ENCODE measurements at places on chromosomes 7 and 10. TPM values are rescaled to one million over a fixed set of nuclear protein-coding genes. Genes with fewer than 3 reads are reported as not detected.

- DNase-seq, result no peak
These were observed 421.4 kb downstream of the SDK1 start for GRCh38 chr7:3722396-3722922.

DNA sequence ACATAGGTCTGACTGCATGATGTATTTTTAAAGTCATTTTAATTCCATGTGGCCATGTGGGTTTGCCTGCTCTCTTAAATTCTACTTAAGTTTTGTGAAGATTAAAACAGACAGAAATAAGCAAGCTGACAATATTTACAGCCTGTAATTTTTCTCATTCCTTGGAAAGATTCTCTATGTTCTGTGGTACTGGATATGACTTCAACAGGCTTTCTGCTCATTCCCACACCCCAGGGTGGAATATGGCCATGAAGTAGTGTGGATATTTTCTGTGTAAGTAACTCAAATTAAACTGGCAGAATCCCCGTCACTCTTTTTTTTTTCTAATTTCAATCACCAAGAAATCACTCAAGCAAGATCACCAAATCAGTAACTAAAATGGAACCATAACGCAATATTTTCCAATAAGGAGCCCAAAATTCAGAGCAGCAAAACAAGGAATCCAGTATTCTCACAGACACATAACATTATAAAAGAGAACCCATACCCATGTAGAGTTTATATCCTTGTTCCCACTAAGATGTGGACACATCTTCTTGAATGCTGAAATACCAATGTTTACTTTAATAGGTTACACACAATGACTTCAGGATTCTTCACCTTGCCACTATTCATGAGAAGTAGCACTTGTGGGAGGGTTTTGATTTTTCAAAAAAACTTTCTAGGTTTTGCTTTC lies 5.7 kb downstream of the HOXA5 start:
- DNase-seq, result no peak

Gene LRIT1
- not detected for total RNA-seq

DNA sequence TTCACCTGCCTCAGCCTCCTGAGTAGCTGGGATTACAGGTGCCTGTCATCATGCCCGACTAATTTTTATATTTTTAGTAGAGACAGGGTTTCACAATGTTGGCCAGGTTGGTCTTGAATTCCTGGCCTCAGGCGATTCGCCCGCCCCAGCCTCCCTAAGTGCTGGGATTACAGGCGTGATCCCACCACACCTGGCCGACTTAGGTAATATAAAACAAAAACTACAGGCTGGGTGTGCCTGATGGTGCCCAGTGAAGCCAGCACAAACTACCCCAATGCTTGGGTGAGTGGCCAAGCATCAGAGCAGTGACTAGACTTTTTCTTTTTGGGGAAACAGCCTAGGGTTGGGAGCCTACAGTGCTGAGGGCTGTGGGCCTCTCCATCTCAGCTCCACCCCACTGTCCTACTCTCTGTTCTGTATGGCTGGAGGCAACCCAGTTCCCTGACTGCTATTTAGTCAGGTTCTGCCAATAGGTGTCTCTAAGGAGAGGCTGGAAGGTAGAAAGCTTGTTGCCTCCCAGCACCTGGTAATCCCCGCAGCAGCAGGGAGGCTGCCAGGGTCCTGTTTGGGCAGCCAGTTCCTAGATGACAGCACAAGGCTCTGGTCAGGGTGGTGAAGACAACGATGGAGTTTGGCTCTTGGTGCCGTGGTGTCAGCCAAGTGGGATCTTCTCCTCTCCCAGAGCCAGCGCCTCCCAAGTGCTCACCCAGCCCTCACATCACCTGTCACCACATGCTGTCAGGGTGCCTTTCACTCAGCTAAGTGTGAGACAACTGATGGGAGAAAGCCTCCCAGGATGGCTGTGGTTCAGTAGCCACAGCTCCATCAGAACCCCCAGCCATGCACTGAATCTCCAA lies 10.4 kb upstream of the NACAD start:
- DNase-seq, result no peak

Gene AKR1C4
- total RNA-seq, result 2.0 TPM

GRCh38 chr7:130444234-130444633 lies 3.4 kb upstream of the CEP41 start:
- no peak for DNase-seq

GRCh38 chr7:139169816-139170215 lies 60.3 kb upstream of the ZC3HAV1 start:
- no peak for DNase-seq

DNA sequence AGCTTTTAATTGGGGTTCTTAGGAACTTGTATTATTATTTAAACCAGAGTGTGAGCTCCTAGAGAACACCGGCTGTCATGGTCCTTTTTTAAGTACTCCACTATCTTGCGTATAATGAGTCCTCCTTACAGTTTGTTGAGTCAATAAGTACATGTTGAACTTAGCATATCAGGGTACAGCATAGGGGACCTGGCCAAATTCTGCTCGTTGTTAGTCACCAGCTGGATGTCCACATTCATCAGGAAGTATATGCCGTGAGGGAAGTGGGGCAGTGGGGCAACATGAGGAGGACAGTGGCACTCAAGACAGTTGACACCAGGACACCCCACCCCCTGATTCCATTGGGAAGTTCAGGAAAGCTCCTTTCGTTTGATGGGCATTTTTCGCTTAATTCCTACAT lies 16.6 kb downstream of the RPP30 start:
- DNase-seq, result no peak

- no peak for DNase-seq
These were observed 225.0 kb downstream of the CACNB2 start for GRCh38 chr10:18364987-18365775.

Gene CALML5
- not detected for total RNA-seq

Gene MYH16
- not detected for total RNA-seq

DNA sequence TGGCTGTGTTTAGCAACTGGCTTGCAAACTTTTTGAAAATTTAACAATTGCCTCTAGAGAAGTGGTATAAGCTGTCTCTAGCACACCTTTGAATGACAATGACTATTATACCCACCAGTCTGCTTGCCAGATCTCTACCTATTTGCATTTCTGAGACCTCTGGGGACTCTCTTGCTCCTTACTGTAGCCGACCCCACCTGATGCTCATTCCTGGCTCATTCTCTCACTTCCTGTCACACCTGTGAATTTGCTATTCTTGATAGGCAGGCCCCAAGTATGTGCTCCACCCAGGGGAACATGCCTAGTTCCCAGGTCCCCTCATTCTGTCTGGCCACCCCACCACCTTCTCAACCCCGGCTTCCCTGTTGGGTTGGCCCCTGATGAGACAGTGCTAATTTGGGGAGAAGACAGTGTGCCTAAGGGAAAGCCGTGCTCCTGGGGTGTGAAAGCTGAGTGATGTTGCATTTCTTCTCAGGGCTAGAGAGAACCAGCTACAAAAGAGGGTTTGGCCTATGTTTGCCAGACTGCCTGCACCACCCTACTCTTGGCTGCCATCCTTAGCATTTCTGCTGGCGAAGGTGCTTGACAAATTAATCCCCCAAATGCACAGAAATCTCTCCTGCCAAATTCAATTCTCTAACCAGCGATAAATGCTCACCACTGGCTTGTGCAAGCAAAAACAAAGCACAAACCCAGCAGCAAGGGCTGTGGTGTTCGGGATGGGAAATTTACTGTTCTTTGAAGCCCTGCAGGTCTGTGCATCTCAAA lies 138.2 kb downstream of the RPS24 start:
- no peak for DNase-seq

DNA sequence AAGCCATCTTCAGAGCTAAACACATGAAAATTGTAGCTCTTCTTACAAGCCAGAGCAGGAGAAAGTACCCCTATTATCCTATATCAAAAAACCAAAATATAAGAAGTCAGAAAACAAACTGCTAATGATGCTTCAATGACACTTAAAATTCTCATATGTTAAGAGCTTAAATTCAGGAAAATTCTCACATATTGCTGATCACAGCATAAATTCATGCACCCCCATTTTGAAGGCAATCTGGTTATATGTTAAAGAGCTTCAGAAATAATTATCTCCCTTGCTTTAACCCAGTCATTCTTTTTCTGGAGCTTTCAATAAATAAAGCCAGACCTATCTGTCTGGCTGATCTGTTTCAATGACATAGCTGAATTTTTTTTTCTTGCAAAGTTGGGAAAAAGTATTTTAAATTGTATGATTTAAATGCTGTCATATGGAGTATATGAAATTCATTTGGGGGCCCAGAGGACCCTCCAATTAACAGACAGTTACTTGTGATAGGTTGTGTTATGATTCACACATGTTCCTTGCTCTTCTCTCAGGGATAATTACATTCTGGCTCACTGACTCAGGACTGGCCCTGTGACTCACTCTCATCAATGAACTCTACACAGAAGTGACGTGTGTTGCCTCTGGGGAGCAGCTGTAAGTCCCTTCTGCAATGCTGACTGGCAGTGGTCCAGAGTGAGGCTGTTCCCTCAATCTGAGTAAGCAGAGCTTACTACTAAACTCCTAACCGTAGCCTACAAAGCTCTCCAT lies 85.2 kb downstream of the HGF start:
- no peak for DNase-seq

DNA sequence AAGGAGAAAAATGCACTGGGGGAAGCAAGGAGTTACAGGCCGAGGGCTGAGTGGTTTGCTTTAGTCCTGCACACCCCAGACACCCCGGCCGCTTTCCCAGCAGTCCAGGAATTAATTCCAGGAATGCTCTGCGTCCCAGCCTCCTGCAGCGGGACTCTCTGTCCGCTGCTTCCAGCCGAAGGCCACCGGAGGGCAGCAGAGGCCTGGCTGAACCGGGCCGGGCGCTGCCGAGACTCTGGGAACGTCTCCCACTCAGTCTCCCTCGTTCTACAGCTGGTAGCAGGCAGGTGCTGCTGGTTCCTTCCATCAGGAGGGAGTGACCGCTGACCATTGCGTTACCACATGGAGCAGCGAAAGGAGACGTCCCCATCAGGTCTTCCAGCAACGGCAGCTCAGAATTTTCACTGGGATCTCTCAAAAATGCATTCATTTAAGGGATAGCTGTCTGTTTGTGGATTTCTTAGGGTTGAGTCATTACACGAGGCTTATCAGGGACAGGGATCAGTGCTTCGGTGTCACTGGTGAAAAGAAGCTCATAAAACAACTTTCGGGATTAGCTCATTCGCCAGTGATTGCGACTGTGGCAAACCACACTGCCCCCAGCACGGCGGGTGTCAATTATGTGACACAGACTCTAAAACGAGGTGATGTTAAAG lies 24.9 kb upstream of the PITRM1 start:
- peak; percentile 85 for DNase-seq

Gene ACTL6B
- 2.4 TPM for total RNA-seq

DNA sequence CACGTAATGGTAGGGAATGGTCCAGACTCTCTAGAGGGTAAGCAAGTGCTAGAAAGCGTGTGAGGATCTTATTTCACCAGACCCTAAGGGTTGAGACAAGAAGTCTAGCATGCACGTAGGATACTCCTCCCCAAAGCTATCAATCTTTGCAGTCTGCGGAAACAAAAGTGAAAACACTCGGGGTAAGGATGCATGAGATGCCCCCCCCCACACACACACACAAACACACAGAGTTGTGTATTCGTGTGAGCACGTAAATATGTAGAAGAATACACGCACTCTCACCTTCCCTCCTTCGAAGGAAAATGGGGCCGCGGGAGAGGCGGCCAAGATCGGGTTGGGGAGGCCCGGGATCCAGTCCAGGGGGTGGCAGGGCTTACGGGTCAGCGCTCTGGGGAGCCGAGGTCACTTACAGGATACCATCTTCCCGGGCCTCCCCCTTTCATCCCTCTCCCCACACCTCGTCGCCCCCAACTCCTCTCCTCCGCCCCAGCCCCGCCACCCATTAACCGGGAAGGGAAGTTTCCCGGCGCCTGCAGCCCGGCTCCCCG lies 455 bp downstream of the CUL2 start:
- no peak for DNase-seq

DNA sequence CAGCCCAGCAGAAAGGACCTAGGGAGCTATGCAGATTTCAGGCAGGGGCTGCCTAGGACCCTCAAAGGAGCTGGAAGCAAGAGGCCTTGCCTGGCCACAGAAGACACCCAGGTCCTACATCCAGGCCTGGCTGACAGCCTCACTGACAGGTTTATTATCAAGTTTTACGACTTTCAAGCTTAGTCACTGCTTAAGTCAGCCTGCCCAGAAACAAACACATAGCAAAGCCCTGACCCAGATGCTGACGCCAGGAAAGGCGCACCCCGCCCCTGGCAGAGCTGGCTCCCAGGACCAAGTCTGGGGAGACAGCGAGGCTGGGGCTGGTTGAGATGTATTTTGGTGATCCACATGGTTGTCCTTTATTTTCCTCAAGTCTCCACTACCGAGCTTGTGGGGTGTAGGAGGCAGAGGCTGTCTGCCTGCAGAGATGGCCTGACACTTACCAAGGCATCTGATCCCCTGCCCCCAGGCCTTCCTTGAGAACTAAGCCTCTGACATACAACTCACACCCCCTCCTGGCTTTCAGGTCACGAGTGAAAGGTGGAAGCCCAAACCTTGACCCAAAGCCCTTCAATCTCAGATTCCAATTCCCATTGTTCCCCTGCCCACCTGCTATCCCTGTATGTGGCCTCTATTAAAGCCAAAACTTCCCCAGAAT lies 80.7 kb upstream of the EMX2 start:
- no peak for DNase-seq
